ENCODE measurements at places on chromosomes 13 and 19.

DNA sequence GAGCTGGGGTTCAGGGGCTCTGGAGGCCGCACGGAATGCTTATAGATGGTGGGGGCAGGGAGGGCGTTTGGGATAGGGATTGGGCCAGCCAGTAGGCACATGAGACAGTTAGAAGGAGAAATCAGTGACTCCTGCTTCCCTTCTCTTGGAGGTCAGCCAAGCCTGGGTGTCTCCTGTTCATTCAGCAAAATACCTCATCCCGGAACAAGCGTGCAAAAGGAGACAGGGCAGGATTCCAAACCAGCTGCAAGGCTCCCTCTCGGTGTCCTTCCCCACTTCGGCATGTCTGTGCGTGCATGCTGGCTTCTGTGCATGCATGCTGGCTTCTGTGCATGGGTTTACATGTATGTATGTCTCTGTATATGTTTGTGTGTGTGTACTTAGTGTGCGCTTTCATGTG lies 37.3 kb upstream of the PEPD start:
- no peak for DNase-seq

- DNase-seq: no peak
Measured at GRCh38 chr19:33311326-33311682, 9.0 kb upstream of the CEBPA start.

- DNase-seq: no peak
Measured at GRCh38 chr19:7831452-7831851, 1.4 kb downstream of the EVI5L start.

DNA sequence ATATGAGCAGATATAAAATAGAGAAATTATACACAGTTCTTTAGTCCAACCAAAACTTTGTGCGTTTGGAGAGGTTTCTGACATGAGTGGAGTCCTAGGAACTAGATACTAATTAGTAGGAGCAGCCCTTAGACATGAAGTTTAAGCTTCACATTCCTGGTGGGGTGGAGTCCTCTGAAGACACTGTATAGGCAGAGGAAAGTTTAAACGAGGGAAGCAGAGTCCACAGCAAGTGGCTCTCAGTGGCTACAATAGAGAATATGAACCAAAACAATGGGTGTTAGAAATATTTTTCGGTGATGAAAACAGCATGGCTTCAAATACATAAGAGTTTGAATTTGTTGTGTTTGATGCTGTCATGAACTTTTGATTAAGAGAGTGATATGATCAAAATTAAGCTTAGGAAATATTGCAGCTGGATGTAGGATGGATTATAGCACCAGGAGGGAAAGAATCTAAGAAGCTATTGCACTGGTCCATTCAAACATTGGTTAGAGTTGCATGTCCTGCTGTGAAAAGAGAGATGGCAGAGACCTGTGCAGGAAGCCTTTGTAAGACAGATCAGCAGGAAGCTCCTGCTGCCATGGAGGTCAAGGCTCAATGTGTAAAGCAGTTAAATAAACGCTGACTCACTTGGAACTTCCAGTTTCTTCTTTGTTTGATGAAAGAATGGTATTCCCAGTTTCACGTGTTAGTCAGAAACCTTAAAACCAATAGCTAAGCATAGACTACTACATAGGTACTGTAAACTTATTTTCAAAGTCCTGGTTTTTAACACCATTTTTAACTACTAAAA lies 175.2 kb downstream of the TDRD3 start:
- no peak for DNase-seq

GRCh38 chr19:11025997-11026396 lies 63.3 kb upstream of the LDLR start:
- DNase-seq: no peak

GRCh38 chr19:46394402-46394797 lies 19.0 kb downstream of the CCDC8 start:
- DNase-seq: no peak

DNA sequence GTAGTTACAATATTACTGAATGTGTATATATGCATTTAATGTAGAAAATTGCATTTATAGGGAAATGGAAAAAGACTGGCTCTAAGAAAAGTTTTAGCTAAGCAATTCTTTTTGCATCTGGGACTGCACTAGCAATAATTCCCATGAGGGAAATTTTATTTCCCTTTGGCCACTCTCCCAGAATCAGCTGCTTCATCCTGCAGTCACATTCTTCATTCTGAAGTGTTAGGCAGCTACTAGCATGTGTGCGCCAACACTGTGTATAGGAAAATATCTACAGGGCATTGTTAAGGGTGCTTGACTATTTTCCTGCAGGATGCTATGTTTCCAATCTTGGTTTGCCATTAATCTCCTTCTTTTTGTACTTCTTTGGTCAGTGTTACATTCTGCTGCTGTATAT lies 312.8 kb upstream of the PCDH20 start:
- DNase-seq: no peak

- DNase-seq: no peak
Measured at GRCh38 chr13:47934371-47934770, 66.7 kb downstream of the SUCLA2 start.

DNA sequence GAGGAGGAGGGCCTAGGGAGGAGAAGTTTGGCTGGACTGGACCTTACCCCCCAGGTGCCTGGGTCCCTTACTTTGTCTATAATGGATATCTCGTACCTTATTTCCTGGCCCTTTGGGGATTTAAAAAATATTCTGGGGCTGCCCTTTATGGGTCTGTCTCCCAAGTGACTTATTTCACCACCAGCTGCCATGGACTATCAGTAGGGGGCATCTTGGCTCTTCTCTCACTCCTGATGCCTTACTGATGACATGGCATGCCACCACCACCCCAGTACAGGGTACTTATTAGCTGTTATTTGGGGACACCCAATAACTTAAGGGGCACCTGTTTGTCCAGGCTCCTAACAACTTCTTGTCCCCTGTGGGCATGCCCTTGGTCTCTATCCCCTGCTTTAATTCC lies 38.0 kb downstream of the NFIX start:
- DNase-seq: no peak
